ENCODE measurements at places on chromosomes 16 and 17. TPM values are rescaled to one million over a fixed set of nuclear protein-coding genes. Genes with fewer than 3 reads are reported as not detected.

Gene CEP295NL
- total RNA-seq = 14.5 TPM

Gene CLEC19A
- total RNA-seq = not detected

DNA sequence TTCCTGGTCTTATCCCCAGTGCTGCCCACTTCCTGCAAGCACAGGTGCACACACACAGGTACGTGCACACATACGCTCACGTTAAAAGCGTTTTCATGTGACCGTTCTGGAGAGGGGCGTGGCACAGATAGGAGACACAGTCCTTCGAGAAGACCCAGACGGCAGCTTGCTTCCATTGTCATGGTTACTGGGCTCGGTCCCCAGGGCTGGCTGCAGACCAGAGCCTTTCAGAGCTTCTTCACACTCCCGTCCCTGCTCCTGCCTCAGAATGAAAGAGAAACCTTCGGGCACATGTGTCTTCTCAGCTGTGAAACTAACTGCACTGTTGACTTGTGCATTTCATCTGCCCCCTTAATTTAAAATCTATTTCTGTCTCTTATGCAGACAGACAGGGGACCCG, 154.2 kb downstream of the PITPNC1 start:
- DNase-seq = no peak
- H3K4me1 ChIP-seq = no peaks in the 10 kb centered on the region
- H3K27me3 ChIP-seq = no peaks in the 10 kb centered on the region
- no peak overlapping the region for H3K4me3 ChIP-seq
- H3K36me3 ChIP-seq = no peaks in the 10 kb centered on the region

GRCh38 chr17:48597778-48598631, 4.4 kb upstream of the HOXB5 start:
- peaks cover 9% of the 10 kb centered on the region for H3K27me3 ChIP-seq
- peaks cover 7% of the 10 kb centered on the region for H3K4me1 ChIP-seq
- DNase-seq = peak; percentile 56

DNA sequence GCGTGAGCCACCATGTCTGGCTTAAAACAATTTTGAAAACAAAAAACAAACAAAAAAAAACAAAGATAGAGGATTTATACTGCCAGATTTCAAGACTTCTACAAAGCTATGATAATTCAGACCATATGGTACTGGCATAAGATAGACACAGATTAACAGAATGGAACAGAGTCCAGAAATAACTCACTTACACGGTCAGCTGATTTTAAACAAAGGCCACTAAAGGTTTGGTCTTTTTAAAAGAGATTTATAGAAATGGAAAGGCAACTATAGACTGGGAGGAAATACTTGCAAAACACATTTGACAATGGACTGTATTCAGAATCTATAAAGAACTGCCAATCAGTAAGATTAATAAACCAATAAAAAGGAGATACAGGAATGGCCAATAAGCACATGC, 48.6 kb upstream of the MNT start:
- DNase-seq = no peak
- no peaks in the 10 kb centered on the region for H3K4me1 ChIP-seq
- H3K27me3 ChIP-seq = no peaks in the 10 kb centered on the region
- H3K36me3 ChIP-seq = no peaks in the 10 kb centered on the region
- no peak overlapping the region for H3K4me3 ChIP-seq

- H3K27ac ChIP-seq = no peak overlapping the region
- H3K4me1 ChIP-seq = peaks cover 5% of the 10 kb centered on the region
- no peaks in the 10 kb centered on the region for H3K27me3 ChIP-seq
- DNase-seq = no peak
- no peak overlapping the region for H3K4me3 ChIP-seq
- no peaks in the 10 kb centered on the region for H3K36me3 ChIP-seq
Observed at GRCh38 chr16:75312875-75313274, 61.5 kb upstream of the BCAR1 start.

DNA sequence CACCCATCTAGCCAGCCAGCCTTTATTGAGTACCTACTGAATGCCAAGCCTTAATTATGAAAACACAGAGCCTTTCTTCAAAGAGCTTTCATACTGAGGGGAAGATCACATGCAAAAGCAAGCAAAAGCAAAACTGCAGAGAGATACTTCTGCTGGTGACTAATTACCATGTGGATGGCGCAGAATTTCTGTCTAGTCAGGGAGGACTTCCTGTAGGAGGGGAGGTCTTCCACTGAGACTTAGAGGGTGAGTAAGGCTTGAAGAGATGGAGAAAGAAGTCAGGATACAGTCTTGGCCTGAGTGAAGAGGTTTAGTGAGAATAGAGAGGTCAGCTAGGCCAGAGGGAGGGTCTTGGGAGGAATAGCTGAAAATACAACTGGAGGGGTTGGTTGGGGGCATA, 53.9 kb upstream of the CCL2 start:
- H3K4me3 ChIP-seq = no peak overlapping the region
- H3K36me3 ChIP-seq = no peaks in the 10 kb centered on the region
- no peaks in the 10 kb centered on the region for H3K4me1 ChIP-seq
- H3K27me3 ChIP-seq = no peaks in the 10 kb centered on the region
- no peak overlapping the region for H3K27ac ChIP-seq
- DNase-seq = no peak

GRCh38 chr16:86026916-86027315, 128.0 kb downstream of the IRF8 start:
- no peaks in the 10 kb centered on the region for H3K4me1 ChIP-seq
- H3K27me3 ChIP-seq = peaks cover 7% of the 10 kb centered on the region
- no peak overlapping the region for H3K27ac ChIP-seq

- no peaks in the 10 kb centered on the region for H3K36me3 ChIP-seq
- H3K27ac ChIP-seq = no peak overlapping the region
- no peaks in the 10 kb centered on the region for H3K27me3 ChIP-seq
- DNase-seq = no peak
- H3K4me3 ChIP-seq = no peak overlapping the region
Observed at GRCh38 chr16:72508191-72508590, 336.2 kb upstream of the PMFBP1 start.

Data from uterus (tissue), 4 donors.